Daoy (cell line): ENCODE measurements at places on chromosomes 2 and 18.

- no peak for DNase-seq
These were observed 66.7 kb upstream of the SH3RF3 start for GRCh38 chr2:109062145-109062858.

DNA sequence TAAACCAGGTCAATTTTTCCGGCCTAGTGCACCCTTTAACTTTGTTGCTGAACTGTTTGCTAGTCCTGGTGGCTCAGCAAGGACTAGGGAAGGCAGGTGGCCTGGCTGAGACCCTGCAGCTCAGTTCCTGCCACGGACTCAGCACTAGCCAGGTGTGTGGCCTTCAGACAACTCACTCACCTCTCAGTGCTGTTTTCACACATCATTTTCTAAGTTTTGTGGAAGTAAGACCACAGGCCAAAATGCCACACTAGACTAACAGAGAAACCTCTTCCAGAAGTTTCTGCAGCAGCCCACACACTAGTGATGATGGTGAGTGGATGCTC, 65.9 kb upstream of the SLC1A4 start:
- DNase-seq = no peak

GRCh38 chr2:220194630-220195584, 567.5 kb downstream of the SLC4A3 start:
- no peak for DNase-seq

GRCh38 chr2:6474161-6475140, 391.3 kb downstream of the CMPK2 start:
- DNase-seq = no peak

- DNase-seq = no peak
These were observed 176.5 kb downstream of the RBM43 start for GRCh38 chr2:151085181-151085611.

GRCh38 chr2:177693658-177694339, 301.2 kb downstream of the AGPS start:
- no peak for DNase-seq

- DNase-seq = no peak
These were observed 209.4 kb downstream of the ZEB2 start for GRCh38 chr2:144310484-144310883.

DNA sequence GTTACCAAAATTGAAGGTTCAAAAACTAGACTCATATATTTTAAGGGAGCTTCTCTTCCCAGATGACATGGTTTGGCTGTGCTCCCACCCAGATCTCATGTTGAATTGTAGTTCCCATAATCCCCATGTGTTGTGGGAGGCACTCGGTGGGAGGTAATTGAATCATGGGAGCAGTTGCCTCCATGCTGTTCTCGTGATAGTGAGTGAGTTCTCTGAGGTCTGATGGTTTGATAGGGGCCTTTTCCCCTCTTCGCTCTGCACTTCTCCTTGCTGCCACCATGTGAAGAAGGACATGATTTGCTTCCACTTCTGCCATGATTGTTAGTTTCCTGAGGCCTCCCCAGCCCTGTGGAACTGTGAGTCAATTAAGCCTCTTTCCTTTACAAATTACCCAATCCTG, 140.1 kb downstream of the MAIP1 start:
- DNase-seq = peak; percentile 10

DNA sequence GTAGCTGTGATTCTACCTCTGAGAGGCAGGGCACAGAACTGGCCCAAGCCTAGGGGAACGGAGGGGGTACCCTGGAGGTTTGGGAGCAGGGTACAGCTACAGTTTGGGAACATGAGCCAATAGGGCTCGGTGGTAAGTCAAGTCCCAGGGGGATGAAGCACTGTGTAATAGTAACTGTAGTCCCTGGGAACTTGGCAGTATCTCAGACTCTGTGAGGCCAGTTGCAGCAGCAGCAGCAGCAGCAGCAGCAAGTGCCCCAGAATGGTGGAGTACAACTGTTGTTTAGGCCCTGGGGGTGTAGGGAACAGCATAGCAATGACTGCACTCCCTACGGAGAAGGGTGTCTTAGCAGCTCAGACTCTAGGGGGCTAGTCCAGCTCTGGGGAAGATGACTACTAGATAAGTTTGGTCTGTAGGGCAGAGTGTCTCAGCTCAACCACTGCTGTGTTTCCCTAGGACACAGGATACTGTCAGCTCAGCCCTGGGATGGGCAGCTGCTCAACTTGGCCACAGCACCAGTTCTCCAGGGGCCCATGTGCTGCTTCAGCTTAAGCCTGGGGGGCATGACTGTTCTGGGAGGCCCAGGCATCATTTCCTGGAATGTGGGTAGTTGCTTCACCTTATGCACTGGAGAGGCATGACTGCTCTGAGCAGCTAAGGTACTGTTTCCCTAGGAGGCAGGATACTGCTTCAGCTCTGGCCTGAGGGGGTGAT, 20.5 kb downstream of the CARF start:
- peak; percentile 11 for DNase-seq

DNA sequence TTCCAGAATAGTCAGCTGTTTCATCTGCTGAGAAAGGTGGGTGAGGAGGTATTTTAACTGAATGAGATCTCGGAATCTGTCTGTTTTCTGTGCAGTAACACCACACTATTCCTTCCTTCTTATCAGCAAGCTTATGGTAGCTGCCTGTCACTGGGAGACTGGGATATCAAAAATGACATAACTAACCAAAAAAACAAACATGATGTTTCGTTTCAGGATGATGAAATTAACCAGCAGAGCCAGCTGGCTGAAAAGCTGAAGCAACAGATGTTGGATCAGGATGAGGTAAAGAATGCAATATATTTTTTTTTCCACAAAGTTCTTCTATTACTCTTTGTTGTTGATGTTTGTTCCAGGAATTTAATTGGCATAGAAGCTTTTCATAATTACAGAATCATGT, 59.8 kb upstream of the LYPD6B start:
- no peak for DNase-seq

DNA sequence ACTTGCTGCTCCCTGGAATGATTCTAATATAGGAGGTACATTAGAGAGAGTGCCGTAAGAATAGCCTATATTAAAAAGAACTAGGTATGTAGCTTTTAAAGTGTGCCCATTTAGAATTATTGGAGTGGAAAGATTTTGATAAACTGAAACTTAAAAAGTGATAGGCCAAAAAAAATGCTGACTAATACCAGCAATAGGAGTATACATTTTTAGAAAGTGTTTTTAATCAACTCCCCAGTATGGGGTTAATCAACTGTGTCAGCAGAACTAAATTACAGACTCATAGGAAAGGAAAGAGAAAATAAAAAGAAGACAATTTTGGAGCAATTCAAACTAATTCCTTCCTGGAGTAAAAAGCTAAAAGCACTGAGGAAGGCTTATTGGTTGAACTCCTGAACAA, 13.3 kb upstream of the MEIS1 start:
- no peak for DNase-seq

DNA sequence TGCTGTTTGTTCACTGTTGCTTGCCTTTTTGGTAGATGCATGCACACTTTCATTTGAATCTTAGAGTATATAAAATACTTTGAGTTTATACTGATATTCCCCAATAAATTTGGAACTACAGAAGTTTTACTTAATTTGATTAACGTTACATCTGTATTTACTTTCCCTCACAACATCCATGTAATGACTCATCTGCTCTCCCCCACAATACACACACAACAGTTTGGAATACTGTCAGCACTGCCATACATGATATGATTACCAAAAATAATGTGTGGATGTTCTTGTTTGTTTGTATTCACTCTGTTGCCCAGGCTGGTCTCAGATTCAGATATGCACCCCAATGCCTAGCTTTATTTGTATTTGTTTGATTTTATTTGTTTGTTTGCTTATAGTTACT, 144.2 kb downstream of the WDR7 start:
- DNase-seq = peak; percentile 3

DNA sequence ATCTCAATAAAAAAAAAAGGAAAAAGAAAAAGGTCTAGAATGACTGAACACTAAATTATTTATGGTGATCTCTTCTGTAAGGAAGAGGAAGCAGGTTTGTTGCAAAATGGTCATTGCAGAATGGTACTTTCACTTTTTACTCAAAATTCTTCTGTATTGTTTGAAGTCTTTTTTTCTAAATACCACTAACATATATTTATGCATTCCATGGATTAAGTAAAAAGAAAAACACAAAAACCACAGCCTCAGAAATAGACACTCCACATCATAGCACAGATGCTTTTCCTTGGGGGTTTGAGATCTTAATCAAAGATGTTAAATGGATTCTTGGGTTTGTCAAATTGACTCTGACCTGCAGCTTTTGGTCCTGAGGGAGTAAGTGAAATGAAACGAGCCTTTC, 47.4 kb downstream of the RHOB start:
- no peak for DNase-seq

- DNase-seq = no peak
These were observed 594.0 kb upstream of the ACVR2A start for GRCh38 chr2:147250652-147251356.

DNA sequence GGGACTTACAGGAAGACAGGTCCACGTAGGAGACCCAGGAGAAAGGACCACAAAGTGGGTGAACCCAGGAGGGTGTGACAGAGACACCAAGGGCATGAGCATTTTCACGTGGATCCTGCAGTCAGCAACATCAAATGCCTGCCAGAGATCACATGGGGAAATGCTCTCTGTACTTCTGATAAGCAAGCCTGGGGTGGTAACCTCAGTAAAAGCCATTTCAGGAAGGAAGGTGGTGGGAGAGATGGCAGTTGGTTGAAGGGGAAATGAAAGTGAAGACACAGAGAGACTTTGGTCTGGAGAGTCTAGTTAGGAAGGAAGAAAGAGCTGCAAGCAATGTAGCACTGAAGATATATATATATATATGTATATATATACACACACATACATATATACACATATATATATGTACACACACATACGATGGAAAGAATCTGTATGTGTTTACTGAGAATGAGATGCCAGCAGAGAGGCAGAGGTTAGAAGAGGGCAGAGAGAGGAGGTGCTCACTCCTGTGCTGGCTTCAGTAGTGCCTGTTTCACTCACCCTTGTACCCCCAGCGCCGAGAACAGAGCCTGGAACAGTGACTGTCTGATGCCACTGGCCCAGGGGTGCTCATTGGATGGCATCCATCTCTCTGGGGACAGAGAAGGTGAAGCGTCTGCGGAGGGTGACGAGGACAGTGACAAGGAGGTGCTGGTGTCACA, 314.9 kb downstream of the AFF3 start:
- DNase-seq = no peak

GRCh38 chr2:200138391-200139124, 167.9 kb upstream of the SPATS2L start:
- no peak for DNase-seq

- no peak for DNase-seq
These were observed at the start of gene CXCR2 for GRCh38 chr2:218125626-218126080. Gene CXCR2 (plus strand): TSS chr2:218126028. CDS start chr2:218134802, 8,774 bp downstream.

DNA sequence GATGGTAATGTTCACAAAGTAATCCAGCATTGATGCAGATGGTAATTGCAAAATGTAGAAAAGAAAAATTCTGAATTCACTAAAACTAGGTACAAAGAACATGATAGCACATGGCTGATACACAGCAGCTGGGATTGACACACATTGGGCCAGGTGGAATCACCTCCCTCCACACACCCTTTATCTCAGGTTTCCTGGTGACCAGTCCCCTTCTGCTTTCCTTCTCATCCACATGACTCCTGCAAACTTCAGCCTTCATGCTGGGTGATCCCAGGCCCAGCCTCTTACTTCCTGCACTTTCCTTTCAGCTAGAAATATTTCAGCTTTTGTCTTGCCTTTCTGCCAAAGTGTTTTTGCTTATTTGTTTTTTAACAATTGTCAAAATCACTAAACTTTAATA, 246.9 kb downstream of the LNPK start:
- DNase-seq = no peak

DNA sequence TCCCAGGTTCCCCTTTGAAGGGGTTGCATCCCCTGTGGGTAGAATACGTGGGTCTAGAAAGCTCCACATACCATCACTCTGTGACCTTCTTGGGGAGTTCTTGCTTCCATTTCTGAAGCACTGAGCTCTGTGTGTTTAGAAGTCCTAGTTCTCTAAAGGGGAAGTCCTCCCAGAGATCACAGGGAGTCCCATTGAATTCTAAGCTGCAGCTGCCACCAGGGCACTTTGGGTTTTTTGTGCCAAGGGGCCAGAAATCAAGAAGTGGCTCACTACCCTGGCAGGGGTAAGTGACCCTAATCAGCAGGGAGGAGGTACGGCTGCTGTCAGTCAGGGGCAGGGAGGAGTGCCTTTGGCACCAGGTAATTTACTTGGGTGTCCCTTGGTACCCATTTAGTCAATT, 70.9 kb downstream of the EHD3 start:
- DNase-seq = no peak

- DNase-seq = peak; percentile 76
These were observed 223.0 kb downstream of the UBE2E3 start for GRCh38 chr2:181203412-181203811.

- DNase-seq = no peak
These were observed 346.1 kb upstream of the PLGLB2 start for GRCh38 chr2:87401726-87402345.

DNA sequence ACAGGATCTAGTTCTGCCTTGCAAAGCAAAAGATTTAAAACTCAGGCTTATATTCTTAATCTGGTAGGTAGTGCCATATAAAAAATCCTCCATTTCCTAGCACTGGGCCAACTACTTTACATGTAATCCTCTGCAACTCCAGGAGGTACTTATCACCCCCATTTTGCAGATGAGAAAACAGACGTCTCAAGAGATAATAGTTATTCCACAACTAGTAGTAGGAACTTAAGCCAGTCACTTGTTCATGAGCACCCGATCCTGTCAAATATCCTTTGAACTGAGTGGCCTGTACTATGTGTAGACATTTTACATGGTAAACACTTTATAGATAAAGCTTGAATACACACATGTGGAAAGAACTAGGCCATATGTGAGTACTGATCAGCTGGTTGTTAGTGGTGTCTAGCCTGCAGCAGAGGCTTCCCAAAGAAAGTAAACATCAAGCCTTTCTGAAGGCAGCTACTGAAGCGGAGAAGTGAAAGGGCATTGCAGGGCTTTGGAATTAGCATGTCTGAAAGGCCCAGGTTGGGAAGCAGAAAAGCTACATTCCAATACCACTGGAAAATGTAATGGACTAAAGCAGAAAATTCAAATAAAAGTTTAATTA, 48.0 kb downstream of the NAB1 start:
- no peak for DNase-seq

GRCh38 chr18:62505669-62506494, 16.9 kb upstream of the ZCCHC2 start:
- DNase-seq = no peak

DNA sequence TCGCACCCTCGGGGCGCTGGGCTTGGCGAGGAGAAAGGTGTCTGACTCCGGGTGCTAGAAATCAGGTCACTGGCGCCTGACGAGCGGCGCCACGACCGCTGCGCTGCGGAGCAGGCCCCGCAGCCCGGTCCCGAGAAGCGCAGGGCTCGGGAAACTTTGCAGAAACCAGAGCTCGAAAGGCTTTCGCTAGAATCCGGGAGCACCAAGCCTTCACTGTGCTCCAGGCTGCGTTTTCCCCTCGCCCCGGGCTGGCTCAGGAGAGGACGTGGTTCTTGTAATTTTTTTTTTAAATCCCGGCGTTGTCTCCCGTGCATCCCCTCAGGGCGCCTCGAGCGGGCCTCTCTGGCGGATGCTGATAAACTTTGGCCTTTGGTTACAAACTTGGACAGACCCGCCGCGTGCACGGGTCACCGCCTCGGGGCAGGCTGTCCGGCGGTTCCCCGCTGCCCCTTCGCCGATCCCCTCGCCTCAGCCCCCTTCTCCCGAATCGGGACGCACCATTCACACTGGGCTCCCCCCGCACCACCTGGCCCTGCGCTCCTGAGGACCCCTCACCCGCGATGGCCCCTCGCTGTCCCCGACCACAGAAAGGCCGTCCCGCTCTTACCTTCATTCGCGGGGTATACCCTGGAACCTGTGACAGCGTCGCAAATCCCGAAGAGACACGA, 419 bp downstream of the EPHA4 start:
- peak; percentile 38 for DNase-seq

- no peak for DNase-seq
These were observed 38.3 kb upstream of the CTIF start for GRCh38 chr18:48500517-48500916.

- no peak for DNase-seq
These were observed 5.2 kb downstream of the FHOD3 start for GRCh38 chr18:36302676-36303075.
